ELR (cell line): ENCODE measurements at places on chromosomes 4 and X.

DNA sequence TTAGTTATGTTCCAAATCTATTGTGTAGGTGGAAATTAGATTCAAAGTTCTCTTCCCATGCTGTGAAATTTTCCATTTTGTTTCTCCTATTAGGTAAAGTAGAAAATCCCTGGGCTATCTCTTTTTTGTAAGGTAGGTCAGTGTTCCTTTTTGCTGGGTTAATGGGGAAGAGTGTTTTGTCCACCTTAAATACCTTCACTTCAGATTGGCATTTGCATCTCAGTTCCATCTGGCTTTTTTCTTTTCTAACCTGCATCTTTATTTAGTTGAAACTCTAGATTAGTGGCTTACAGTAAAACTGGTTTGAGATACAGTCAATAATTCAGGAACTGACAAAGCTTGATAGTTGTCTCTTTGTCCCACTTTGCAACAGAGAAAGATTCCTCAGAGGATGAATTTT is 1115.8 kb downstream of the PDHA2 start:
- no peak for DNase-seq

GRCh38 chr4:98518559-98519267 is 139.7 kb downstream of the TSPAN5 start:
- no peak for DNase-seq

DNA sequence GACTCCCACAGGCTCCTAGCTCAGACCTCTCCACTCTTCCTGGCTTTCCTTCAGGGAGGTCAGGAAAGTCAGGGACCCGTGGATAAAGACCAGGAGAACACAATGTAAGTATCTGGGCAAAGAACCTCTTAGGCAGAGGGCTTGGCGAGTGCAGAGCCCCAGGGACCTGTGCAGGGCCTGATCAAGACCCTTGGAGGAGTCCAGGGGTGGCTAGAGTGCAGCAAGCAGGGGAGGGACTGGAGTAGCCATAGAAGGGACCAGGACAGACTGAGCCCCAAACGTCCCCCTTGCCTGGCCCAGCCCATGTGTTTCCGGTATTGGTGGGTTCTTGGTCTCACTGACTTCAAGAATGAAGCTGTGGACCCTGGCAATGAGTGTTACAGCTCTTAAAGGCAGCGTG is 5.9 kb upstream of the TNIP2 start:
- DNase-seq = no peak

GRCh38 chrX:140504371-140505324 is at the start of gene SOX3:
Gene SOX3 (minus strand): TSS chrX:140505069. CDS start chrX:140505060, 9 bp downstream.
- DNase-seq = no peak

DNA sequence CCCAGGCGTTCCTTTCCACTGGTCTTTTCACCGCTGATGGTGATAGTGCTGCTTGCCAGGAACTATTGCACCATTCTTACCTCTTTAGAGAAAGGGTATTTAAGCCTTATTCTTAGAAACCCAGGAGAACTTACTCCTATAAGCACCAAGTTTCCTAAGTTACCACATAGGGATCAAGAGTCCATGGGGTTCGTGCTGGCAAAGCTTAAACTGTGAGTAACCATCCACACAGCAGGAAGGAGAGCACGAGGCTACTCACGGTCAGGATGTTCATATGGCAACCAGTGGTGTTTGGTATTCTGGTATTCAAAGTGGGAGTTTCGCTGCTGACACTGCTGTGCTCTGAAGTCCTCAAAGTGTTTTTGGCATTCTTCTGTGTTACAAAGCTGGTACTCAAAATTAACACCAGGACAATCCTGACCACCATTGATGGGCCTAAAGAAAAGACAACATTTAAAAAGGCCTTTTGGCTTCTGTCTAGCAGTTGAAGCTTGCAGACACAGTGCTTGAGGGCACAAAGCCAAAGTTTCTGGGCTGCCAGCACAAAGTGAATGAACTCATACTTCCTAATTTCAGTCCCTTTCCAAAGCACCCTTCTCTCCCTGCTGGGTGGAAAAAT is 256.9 kb downstream of the ADAMTS3 start:
- DNase-seq = peak; percentile 78
